Iris pigment epithelial cell (primary cell): ENCODE measurements at places on chromosomes 5 and 9.

GRCh38 chr5:132819468-132819867 lies 6.4 kb downstream of the SOWAHA start:
- no peak for DNase-seq

- no peak for DNase-seq
These were observed 298.2 kb downstream of the KIF4B start for GRCh38 chr5:155311721-155312120.

- no peak for DNase-seq
These were observed 33.4 kb upstream of the BARHL1 start for GRCh38 chr9:132548751-132549640.

- DNase-seq, result no peak
These were observed 10.3 kb downstream of the PTPA start for GRCh38 chr9:129121483-129121882.

- DNase-seq, result peak; percentile 72
These were observed 16.8 kb downstream of the ABCA1 start for GRCh38 chr9:104911032-104911607.

- DNase-seq, result no peak
These were observed 16.5 kb downstream of the HBEGF start for GRCh38 chr5:140329739-140330481.

DNA sequence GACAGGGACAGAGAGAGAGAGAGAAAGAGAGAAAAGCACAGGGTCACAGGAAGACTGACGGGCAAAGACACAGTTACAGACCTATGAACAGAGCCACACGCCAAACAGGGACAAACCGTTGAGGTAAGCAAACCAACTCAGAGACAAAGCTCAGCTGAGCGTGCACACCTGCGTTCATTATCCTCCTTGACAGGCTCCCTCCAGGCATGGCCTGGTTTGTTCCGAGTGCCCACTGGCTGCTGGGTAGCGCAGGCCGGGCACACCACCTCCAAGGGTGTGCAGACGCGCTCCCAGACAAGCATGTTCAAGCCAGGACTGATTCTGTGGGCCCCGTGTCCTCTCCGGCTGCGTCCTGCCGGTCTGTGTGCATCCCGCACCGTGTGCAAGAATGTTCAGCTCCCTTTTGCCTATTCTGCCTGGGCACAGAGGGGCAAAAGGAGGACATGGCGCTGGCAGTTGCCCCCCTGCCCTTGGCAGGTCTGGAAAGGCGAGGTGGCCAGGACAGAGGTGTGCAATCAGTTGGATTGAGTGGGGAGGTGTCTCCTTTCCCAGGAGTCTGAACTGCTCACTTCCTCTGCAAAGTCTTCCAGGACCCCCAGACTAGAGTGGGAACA lies 467 bp upstream of the SMIM32 start:
- no peak for DNase-seq

- no peak for DNase-seq
These were observed 11.4 kb upstream of the ARSI start for GRCh38 chr5:150313921-150314716.

DNA sequence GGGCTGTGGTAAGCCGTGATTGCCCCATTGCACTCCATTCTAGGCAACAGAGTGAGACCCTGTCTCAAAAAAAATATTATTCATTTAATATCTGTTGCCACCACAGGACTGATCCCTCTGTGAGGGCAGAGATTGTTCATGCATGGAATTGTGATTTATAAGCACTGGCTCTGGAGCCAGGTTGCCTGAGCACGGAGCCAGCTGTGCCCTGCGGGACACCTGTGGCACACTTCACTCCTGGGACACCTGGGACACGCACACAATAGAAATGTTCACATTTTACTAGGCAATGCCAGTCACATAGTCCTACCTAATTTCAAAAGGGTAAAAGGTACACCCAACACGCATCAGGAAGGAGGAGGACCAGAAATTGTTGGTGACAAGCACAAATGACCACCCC lies 83.0 kb upstream of the GABRP start:
- DNase-seq, result no peak

DNA sequence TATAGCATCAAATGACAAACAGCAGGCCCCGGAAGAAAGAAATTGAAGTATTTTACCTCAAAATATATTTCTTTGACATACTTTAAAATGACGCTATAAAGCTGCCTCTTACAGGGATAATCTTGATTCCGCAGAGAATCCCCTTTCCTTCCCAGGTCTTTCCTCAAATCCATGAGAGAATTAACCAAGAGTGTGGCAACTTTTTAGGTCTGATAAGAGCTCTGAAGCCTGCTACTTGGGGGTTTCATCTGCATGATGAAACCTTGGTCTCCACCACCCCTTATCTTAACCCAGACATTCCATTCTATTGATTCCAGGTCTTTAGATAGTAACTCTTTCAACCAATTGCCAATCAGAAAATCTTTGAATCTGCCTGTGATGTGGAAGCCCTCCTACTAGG lies 173.8 kb downstream of the CEMIP2 start:
- no peak for DNase-seq
